Epithelial cell of esophagus (primary cell): ENCODE measurements at places on chromosomes 7 and 10.

GRCh38 chr10:119414081-119414611 lies 128.4 kb downstream of the RGS10 start:
- DNase-seq: no peak

DNA sequence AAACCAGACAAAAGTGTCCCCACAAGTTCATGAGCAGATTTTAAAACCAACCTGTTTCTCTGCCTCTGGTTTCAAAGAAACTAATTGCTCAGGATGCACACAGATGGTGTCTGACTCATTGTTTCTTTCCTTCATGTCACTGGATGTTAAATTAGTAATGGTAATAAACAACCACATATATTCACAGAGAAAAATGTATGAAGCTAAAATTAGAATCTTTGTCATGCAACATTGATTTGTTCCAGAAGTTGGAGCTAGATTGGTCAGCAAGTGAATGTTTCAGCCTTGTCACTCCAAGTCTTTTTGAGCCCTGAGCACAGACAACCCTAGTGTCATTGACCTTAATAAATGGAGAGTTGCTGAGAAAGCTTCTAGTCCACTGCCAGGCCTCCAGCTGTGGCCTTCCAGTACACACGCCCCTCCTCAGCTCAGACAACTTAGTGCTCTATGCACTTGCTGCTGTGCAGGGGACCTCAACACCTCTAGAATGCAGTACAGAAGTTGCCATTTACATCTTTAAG lies 175.9 kb downstream of the CCDC71L start:
- peak; percentile 86 for DNase-seq

DNA sequence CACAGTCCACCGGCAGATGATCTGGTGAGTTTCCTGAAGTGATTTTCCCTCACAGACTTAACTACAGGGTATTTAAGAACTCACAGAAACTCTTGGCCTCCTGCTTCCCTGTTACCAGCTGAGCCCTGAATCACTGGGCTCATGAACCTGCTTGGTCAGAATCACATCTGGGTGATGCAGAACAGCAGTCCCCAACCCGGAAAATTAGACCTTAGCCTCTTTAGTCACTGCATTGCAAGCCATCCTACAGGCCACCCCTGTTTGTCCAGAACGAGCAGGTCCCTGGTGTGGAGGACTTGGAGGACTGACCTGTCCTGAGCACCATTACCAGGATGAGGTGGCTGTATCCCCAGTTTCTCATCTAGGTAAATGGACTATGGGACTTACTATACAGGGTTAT lies 539.2 kb downstream of the TNS3 start:
- DNase-seq: peak; percentile 42

DNA sequence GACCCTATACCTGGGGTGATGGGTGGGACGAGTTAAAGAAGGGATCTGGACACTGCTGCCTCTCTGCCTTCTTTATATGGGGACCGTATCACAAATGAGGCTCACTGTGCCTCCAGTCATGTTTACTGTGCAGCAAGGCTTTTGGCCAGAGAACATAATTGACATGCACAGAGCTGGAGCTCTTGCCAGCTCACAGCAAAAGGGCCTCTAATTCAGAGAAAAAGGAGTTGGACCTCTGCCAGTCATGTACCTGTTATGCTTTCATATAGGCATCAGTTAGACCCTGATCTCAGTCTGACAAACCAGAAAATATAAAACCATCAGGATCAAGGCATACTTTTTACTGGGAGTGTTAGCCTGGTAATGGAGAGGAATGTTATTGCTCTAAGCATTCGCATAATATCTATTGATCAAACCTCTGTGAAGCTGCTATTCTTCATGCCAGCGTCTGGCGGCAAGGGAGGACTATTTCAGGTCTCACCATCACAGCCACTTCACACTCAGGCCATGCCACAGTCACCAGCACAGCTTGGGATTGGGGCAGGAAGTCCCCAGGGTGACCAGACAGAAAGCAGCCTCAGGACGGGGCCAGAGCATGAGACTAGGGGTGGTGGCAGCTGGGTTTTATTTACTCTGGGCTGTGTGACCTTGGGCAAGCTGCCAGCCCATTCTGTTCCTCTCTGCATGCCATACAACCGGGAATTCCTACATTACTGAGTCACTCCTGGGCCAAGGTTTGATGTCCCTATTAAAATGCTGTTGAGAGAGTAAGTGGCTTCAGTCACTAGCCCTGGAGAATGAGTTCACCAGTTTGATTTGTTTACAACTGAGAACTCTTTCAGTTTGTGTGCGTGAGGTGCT lies 90.1 kb downstream of the NPSR1 start:
- DNase-seq: peak; percentile 64

- no peak for DNase-seq
These were observed 82.5 kb upstream of the TBX20 start for GRCh38 chr7:35336444-35336843.

- DNase-seq: no peak
These were observed 37.3 kb downstream of the PAX2 start for GRCh38 chr10:100782461-100783244.

- DNase-seq: no peak
These were observed 103.0 kb downstream of the CELF2 start for GRCh38 chr10:11120711-11121110.

- peak; percentile 54 for DNase-seq
These were observed 33.1 kb downstream of the HBP1 start for GRCh38 chr7:107201795-107202450.

- DNase-seq: peak; percentile 56
These were observed 72.5 kb downstream of the C10orf90 start for GRCh38 chr10:126598009-126598408.

GRCh38 chr10:131579251-131580071 lies 267.9 kb upstream of the TCERG1L start:
- DNase-seq: no peak

- DNase-seq: peak; percentile 75
These were observed 346.1 kb upstream of the ANKRD30A start for GRCh38 chr10:36779238-36779846.

DNA sequence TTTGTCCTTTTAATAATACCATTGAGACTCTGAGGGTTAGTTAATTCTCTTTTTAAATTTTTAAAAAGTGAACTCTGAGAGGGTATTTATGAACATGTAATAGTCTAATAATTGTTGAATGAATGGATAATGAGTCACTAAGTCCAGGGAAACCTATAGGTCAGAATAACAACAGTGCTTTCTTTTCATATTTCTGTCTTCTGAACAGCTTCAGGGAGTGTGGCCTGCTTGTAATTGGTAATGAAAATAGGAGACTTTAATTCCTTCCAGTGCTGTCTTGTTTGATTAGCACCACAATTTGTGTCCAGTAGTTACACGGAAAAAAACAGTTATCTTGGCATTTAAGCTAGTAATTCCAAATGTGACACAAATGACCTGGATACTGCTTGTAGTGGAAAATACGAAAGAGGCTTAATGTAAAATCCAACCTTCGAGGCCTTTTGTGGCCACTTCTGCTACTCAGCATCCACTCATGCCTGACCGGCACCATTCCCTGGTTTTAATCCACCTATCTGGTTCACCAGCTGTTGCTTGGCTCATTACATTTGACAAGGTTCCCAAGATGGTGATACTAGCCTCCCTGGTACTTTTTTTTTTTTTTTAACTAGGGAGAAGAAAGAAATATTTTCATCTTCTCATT lies 149.3 kb upstream of the IMMP2L start:
- no peak for DNase-seq

DNA sequence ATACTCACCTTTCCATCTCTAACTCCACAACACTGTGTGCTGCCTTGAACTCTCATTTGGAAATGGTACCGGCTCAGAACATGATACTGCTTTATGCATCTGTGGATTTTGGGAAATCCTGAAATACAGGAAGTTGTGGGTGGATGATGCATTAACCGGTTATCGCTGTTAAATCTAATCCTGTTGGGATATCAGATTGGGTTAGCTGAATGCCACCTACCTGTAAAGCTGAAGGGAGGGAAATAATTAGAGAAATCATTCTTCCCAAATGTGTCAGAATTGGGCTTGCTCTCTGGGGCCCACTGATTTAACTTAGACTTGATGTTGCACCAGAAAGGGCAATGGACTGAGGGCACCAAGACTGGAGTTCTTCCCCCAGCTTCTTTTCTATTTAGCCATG lies 54.0 kb downstream of the CH25H start:
- peak; percentile 31 for DNase-seq

- no peak for DNase-seq
These were observed 13.2 kb upstream of the ABCB5 start for GRCh38 chr7:20602306-20602705.

- peak; percentile 5 for DNase-seq
These were observed 28.7 kb downstream of the VTI1A start for GRCh38 chr10:112475575-112476218.

- DNase-seq: no peak
These were observed 78.8 kb upstream of the ANLN start for GRCh38 chr7:36310897-36311296.

DNA sequence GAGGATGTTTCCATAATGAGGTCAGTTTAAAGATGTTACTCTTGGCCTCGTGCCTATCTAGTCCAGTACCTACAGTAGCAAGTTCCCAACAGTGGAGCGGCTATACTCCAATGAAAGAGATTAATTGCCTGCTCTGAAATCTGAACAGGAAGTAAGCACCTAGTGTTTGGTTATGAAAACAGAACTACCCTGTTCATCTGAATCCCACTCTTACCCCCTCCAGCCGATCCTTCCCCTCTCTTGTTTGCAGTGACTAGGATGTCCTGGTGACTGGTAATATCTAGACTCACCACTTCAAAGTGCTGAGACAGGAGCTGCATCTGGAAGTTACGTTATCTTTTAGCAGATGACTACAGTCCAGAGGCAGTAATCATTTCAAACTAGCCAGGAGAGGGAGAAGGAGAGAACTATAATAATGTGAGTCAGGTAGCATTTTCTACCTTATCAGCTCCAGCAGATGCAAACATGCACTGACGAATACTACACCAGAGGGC lies 666.7 kb upstream of the NRP1 start:
- DNase-seq: no peak

DNA sequence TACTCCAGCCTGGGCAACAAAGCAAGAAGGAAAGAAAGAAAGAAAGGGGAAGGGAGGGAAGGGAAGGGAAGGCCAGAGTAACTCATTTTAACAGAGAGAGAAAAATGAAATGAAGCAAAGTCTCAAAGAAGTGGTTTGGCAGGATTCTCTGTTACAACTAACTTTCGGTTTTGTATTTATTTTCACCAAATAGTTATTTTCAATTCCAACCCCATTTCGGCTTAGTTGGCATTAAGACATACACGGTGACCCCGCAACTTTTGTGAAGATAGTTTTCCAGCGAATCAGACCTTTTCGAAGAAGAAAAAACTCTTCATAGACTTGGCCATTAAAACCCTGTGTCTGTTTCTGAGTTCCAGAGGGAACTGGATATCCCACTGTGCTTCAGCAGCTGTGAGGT lies 45.2 kb upstream of the LYZL2 start:
- DNase-seq: no peak

GRCh38 chr10:133279326-133280226 lies 2.9 kb upstream of the ADAM8 start:
- DNase-seq: peak; percentile 30

DNA sequence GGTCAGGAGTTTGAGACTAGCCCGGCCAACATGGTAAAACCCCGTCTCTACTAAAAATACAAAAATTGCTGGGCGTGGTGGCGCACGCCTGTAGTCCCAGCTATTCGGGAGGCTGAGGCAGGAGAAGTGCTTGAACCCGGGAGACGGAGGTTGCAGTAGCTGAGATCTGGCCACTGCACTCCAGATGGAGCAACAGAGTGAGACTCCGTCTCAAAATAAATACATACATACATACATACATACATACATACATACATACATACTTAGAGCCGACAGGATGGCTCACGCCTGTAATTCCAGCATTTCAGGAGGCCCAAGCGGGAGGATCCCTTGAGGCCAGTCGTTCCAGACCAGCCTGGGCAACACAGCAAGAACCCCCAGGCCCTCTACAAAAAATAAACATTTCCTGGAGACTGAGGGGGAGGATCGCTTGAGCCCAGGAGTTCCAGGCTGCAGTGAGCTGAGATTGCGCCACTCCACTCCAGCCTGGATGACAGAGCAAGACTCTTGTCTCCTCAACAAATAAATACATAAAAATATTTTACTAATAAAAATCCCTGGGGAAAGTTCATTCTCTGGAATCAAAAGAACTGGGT lies 90.9 kb upstream of the TNRC18 start:
- peak; percentile 58 for DNase-seq

DNA sequence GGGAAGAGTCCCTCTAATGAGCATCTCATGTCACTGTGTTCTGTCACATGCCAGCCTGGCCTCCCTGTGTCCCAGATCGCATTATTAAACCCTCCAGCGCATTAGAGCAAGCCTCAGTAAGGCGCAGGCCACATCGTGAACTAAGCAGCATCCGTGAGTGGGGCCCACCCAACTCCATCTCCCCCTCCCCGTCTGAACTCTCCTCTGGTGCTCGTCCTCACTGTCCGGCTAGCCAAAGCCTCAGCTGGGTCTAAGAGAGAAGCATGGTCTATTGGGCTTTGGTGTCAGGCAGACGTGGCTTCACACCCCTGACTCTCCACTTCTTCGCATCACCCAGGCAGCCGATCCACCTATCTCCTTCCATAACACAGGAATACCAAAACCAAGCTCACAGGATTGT lies 164.7 kb upstream of the LANCL2 start:
- no peak for DNase-seq

- no peak for DNase-seq
These were observed 326.3 kb downstream of the DNAJB6 start for GRCh38 chr7:157662981-157663716.

DNA sequence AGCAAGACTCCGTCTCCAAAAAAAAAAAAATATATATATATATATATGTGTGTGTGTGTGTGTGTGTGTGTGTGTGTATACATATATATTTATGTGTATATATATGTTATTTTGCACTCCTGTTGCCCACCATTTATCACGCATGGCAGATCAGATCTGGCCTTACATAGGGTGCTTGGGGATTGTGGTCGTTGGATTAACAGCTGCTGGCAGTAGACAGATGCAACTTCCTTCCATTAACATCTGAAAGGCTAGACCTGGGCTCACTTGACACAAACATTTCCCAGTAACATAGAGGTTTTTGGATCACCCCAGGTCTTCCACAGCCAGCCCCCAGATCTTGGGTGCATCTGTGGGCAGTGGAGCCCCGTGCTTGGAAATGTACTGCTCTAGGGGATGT lies 40.8 kb upstream of the DLD start:
- no peak for DNase-seq

DNA sequence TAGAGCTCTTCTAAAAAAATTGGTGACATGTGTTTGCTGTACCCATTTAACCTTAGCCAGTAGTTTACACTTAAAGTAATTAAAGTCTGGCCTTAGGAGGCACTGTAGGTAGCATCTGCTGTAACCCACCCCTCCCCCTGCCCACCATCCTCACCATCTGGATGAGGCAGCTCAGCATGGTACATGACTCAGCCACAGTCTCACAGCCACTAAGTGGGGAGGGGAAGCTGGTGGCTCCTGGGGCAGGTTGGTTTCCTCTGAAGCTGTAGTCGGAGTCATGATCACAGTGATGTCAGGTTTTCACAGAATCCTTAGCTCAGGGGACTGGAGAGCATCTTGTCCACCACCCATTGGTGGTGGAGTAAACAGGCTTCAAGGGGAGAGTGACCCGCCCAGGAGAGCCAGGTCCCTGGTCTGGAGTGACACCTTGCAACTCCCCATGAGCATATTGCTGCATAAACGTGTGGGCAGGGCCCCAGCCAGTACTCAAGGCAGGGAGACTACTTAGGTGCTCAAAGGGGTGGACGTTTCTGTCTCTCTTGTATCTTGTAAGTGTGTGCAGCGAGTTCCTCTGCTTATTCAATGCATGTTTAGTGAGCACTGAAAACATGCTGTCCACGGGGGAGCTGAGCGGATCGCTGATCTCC lies 125.9 kb downstream of the GRK5 start:
- peak; percentile 57 for DNase-seq
